ENCODE measurements at places on chromosomes 1 and 21. TPM values are rescaled to one million over a fixed set of nuclear protein-coding genes. Genes with fewer than 3 reads are reported as not detected.

GRCh38 chr1:109272021-109272799 lies 10.7 kb downstream of the PSRC1 start:
- DNase-seq, result peak; percentile 86

Gene FMO2
- not detected for total RNA-seq

Gene RHOU
- 3.2 TPM for total RNA-seq

DNA sequence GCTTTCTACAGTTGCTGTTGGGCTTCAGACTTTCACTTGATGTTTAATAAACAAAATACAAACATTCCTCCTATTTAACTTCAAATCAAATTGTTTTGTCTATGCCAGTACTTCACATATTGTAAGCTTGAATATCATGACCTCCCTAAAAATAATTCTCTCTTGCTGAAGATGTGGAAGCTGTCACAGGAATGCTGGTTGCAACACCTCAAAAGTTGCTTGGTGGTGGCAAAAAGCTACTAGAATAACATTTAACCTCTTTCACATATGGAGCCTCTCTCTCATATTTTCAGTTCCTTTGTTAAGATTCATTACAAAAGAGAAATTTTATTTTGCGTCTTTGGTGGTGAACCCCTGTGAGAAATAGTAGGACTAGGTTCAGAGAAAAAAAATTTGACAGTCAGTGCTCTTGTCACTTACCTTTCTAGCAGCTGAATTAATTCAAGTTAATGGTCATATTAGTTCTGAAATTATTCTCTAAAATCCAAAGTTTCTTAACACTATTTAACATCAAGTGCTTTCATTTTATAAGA lies 25.5 kb upstream of the F13B start:
- DNase-seq, result no peak

Gene SH2D1B
- total RNA-seq, result not detected

Gene OR6N1
- total RNA-seq, result not detected

DNA sequence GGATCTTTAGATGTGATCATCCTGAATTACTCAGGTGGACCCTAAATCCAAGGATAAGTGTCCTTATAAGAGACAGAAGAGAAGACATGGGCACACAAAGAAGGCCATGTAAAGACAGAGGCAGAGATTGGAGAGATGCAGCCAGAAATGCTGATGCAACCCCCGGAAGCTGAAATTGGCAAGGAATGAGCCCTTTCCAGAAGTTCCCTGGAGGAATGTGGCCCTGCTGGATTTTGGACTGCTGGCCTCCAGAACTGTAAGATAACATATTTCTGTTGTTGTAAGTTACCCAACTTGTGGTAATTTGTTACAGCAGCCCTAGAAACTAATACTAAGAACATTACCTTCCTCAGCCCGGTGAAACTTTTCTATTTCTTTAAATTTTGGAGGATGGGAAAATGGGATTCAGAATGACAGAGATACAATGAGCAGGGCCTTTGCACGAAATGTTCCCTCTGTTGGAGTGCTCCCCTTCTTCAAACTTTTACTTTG lies 11.2 kb upstream of the PLPP3 start:
- no peak for DNase-seq

- no peak for DNase-seq
Measured at GRCh38 chr1:25217015-25217414, 15.3 kb downstream of the SYF2 start.

DNA sequence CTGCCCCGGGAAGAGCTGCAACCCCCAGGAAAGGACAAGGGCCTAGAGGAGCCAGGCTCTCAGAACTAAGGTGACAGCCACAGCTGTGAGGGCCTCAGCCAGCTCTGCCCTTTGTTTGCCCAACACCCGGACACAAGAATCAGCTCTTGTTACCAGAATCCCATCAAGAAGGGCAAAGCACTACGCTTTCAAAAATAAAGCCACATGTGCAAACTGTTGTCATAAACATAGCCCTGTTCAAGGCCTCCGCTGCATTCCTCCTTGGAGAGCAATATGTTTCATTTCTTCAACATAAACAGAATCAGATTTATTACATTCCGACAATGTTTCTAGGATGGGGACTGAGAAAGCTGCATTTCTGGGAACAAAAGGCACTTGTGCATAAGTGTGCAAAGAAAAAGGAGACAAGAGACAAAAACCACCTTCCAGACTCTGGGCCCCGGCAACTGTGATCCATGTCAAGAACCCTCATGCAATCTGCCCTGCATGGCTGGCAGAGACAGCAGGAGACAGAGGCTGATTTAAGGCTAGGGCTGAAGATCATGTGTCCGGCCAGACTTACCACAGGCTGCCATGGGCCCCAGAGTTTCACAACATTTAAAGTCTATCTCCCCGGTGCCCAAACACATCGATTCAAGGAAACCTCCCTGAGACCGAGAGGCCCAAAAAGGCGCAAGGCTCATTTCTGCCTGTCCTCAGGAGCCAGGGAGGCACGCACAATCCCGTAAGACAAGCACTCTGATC lies 71.0 kb downstream of the SSBP3 start:
- peak; percentile 91 for DNase-seq

Gene NCF2
- total RNA-seq, result 0.25 TPM

All from SJCRH30 (cell line).